Coronary artery (tissue), 2 donors: ENCODE measurements at places on chromosomes 2 and 18.

- DNase-seq = peak; percentile 77
These were observed 303.7 kb upstream of the EPAS1 start for GRCh38 chr2:45993476-45993991.

DNA sequence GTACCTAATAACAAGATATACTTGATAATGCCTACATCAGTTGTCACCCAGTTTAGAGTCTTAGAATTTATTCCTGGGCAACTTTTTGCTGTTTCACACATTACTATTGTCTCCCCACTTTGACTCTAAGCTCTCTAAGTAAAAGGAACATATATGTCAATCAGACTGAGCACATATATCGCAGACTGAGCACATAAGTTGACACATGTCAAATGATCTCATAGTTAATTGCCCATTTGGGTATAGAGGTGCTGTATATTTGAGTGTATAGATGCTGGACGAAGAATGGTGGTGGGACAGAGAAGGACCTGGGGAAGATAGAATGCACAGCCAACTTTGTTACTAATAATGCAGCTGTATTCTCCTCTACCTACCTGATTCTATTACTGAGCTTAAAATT, 746.0 kb upstream of the CDH2 start:
- no peak for DNase-seq

- no peak for DNase-seq
These were observed 569.7 kb downstream of the RIT2 start for GRCh38 chr18:42545825-42546224.

GRCh38 chr2:75041226-75041625, 82.8 kb downstream of the POLE4 start:
- no peak for DNase-seq

GRCh38 chr2:191488135-191488534, 189.8 kb upstream of the NABP1 start:
- DNase-seq = no peak

- no peak for DNase-seq
These were observed 573.5 kb upstream of the SETBP1 start for GRCh38 chr18:44107187-44107586.

DNA sequence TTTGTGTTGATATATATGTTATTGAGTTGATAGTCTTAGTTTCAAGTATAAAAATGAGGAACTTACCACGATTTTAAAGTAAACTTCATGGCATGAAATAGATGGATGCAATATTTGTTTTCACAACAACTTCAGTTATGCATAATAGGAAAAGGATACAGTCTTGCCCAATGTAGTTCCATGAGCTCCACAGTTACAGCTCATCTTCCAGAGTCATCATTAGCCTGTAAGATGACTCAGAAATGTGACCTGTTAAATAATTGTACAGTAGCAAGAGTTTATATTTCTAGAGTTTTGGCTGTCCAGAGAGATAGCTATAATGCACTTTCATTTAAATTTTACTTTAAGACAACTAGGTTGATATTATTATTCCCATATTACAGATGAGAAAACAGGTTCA, 80.9 kb upstream of the ARHGAP28 start:
- no peak for DNase-seq

- no peak for DNase-seq
These were observed 140.7 kb downstream of the ZNF516 start for GRCh38 chr18:76354348-76354747.

DNA sequence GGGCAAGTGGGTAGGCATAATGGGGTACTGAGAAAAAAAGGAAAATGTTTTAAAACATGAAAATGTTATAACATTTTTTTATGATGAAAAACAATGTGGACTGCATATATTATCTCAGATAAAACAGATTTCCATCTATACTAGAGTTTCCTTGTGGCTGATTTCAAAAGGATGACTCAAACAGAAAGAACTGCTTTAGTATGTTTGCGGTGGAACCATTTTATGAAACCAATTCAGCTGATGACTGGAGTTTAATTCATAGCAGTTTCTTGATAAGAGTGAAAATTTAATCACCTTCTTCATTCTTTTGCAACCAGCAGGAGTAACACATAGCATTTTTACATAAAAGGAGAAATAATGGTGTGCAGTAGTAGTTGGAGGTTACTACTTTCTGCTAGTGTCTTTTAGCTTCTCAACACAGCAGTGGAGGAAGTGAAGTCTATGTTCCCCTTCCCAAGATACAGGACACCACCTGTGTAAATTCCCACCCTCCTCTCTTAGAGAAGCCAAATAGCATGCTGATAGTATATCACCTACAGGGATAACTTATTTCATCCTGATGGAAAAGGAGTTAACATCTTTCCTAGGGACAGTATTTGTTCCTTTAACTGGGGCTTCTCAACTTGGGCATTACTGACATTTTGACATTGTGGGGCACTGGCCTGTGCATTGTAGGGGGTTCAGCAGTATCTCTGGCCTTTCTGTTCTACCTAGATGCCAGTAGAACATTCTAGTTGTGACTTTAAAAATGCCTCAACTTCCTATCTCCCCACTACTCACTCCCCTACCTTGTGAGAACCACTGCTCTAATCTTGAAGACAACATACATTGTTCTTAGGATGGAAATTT, 29.9 kb downstream of the PELI1 start:
- DNase-seq = no peak

GRCh38 chr18:8020132-8020846, 453.2 kb downstream of the PTPRM start:
- no peak for DNase-seq

GRCh38 chr18:75173125-75173432, 35.9 kb downstream of the PTGR3 start:
- DNase-seq = no peak

DNA sequence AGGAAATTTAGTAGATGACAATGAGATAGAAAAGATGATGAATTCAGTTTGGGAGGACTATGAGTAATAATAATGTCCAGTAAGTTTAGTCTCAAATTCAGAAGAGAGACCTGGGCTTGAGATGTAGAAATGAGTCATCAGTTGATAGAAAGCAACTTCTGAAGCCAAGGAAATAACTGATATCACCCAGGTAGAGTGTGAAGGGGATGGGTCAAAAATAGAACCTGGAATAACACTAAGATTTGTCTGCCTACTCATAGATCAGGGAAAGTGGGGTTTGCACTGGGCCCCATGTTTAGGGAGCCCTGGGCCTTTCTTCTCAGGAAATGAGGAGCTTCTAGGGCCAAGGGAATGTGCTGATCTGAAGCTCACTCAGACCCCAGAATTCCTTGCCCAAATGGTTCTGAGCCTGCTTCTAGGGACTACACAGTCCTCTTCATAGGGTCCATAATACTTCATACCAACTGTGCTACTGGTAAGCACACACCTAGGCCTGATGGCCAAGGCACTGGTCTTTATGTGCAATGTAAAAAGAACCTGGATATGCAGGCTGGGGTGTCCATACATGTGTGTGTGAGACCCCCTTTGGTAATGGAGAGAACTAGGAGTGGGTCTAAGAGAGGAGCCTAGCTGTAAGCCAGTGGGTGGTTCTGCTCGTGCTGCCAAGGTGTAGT, 141.2 kb downstream of the IKZF2 start:
- no peak for DNase-seq

GRCh38 chr2:12979066-12979465, 262.3 kb downstream of the TRIB2 start:
- no peak for DNase-seq

DNA sequence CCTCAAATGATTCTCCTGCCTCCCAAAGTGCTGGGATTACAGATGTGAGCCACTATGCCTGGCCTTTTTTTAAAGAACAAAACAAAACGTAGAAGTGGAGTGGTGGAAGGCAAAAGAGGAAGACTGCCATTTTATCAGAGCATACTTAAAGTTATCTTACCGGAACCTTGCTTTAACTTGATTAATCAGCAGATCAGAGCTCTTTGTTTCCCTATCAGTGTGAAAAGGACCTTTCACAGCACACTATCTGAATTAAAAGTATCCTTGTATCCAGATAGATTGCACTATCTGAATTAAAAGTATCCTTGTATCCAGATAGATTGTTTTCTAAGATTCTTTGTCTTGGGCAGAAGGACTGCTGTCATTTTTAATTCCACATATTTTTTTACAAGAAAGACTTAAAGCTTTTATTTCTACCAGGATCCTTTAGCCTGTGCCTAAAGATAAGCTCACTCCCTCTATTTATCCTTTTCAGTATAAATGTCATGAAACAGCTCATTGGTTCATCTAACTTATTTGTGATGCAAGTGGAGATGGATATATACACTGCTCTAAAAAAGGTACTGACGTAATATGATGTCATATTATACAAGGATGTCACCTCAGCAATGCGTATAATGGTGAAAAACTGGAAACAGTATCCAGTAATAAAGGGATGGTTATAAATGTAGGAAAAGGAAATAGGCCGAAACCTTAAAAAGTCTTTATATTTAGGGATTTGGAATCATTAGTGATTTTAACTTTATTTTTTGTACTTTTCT, 17.8 kb downstream of the GMCL1 start:
- DNase-seq = no peak

GRCh38 chr2:235366807-235367206, 127.0 kb upstream of the AGAP1 start:
- DNase-seq = no peak

GRCh38 chr2:7225848-7226247, 308.6 kb downstream of the RNF144A start:
- no peak for DNase-seq

DNA sequence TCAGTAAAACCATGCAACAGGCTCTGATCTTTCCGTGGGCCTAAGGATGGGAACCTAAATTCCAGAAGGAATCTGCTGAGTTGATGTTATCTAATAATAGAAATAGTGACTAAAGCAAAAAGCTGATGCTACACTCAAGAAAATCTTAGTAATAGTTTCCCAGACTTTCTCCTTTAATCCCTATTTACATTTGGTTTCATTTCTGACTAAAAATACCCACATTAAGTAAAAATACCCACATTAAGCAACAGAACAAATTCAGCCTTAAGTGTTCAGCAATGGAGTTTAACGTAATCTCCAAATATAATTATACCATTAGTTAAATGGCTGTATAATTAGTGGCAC, 50.3 kb downstream of the CCBE1 start:
- no peak for DNase-seq

DNA sequence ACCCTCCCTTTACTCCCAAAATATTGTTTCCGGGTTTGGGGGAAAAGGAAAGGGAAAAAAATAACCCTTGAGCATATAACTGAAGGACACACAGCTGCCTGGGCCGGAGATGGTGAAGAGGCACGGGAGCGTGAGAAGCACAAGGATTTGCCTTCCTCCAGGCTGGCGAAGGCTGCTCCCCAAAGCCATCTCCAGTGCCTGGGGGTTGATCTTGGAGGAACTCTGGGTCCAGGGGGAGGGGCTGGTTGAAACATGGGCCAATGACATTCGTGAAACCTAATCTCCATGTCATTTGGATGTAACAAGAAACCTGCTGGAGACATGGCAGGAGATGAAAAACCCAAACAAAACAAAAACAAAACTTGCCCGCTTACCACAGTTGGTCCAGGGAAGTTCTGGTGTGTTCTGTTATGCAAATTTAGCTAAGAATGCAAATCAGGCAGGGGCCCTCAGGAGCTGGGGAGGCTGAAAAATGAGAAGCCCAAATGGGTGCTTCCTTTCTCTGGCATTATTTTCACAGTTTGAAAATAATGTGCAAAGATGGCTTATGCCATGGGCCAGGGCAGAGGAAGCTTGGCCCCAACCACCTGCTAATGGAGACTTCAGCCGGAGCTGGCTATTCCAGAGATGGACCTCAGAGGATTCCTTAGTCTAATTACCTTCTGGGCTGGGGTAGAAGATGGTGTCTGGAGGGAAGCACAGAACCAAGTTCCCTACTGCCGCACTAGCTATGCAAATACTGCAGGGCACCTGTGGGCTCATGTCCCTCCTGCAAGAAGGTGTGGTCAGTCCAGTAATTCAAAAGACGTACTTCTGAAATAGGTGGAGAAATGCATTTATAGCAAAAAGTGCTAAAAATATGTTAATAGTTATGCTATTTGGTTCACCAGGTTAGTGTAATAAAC, 180.9 kb downstream of the BCL2 start:
- no peak for DNase-seq

GRCh38 chr2:69134306-69134945, 121.4 kb downstream of the ANTXR1 start:
- no peak for DNase-seq

GRCh38 chr2:229779650-229780049, 65.3 kb upstream of the DNER start:
- DNase-seq = no peak

DNA sequence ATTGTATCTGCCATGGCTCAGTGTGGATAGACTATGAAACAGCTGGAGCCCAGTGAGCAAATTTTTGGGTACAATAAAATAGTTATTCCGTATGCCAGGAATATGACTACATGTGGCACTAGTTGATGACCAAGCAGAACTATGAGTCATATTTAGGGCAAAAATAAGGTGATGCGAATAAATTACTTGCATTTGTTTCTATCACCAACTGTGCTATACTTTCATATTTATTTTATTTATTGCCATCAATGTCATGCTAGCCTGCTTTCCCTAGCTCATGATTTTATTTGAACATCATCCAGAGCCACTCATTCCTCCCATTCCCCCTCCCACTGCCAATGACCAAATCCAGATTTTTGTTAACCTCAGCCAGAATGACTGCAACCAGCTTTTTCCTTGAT, 13.3 kb upstream of the FAP start:
- DNase-seq = no peak

- no peak for DNase-seq
These were observed 133.4 kb upstream of the LRRTM1 start for GRCh38 chr2:80437959-80438358.

DNA sequence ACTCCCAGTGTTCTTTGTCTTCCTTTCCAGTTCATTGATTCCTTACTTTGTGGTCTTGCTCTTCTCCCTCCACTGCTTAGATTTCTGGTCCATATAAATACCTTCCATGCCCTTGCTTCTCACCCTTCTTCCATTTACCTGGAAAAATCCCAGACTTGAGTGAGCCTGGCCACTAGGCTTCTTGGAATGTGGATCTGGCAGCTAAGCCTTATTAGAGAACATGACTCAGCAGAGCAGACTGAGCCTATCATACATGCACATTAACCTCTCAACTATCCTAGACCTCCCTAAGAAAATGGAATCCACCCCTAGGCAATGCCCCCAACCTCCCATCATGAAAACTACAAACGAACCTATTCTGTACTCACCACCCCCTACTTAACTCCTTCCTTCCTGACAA, 127.7 kb downstream of the RHBDD1 start:
- DNase-seq = no peak

DNA sequence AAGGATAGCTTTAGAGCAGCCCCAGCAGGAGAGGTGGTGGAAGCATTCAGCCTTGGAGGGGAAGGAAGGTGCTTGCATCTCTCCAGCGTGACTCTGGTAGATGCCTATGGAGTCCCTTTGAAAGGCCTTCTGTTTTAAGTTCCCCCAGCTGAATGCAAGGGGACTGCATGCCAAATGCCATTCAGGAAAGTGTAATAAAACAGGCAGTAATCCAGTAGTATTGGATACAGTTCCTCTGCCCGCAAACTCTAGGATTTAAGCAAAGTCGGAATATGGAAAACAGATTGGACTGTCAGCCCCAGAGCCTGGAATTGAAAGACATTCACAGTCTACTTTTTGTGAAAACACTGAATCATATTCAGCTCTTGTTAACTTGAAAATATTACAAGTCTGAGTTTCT, 125.2 kb upstream of the GAREM1 start:
- no peak for DNase-seq
